Activated CD8-positive, alpha-beta memory T cell treated with anti-CD3 and anti-CD28 coated beads, Interleukin-2, amount 10 ng/mL, durations not matched to agents 7 days and 5 days (primary cell): ENCODE measurements at places on chromosomes 12 and 14. TPM values are rescaled to one million over a fixed set of nuclear protein-coding genes. Genes with fewer than 3 reads are reported as not detected.

DNA sequence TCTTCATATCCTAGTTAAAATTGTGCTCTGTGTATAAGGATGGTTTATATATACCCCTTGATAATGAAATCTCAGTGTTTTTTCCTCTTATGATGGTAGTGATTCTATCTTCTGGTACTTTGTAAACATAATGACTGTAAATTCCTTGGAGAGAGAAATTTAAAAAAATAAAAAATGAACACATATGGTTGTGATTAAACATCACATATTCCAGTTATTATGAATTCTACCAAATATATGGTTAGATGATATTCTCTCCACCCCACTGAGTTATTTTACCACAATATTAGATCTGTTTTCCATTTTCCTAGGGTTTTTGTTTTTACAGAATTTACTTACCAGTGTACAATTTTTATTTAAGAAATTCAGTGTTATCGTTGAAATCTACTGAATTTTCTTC lies 481.9 kb upstream of the NOVA1 start:
- no peaks in the 10 kb centered on the region for H3K4me1 ChIP-seq
- no peak overlapping the region for H3K4me3 ChIP-seq
- H3K36me3 ChIP-seq = no peaks in the 10 kb centered on the region
- H3K27ac ChIP-seq = no peak overlapping the region

DNA sequence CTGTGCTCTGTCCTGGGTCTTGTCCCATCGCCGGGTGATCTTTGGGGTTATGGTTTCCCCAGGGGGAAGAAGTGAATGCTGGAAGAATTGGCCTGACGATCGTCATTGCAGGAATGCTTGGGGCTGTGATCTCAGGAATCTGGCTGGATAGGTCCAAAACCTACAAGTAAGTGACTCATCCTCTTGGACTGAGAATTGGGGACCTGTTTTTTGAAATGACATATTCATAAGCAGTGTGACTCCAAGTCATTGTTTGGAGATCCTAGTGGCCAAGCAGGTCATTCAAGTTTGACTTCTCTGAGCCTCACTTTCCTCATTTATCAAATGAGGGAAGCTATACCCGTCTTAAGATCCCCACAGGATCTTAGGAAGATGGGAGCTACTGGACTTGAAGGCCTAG lies 25.8 kb downstream of the ERG28 start:
- H3K4me1 ChIP-seq = no peaks in the 10 kb centered on the region
- DNase-seq = no peak
- no peak overlapping the region for H3K27ac ChIP-seq
- H3K4me3 ChIP-seq = no peak overlapping the region
- no peaks in the 10 kb centered on the region for H3K36me3 ChIP-seq
- H3K27me3 ChIP-seq = no peaks in the 10 kb centered on the region

ALX1 gene
- total RNA-seq = not detected

DNA sequence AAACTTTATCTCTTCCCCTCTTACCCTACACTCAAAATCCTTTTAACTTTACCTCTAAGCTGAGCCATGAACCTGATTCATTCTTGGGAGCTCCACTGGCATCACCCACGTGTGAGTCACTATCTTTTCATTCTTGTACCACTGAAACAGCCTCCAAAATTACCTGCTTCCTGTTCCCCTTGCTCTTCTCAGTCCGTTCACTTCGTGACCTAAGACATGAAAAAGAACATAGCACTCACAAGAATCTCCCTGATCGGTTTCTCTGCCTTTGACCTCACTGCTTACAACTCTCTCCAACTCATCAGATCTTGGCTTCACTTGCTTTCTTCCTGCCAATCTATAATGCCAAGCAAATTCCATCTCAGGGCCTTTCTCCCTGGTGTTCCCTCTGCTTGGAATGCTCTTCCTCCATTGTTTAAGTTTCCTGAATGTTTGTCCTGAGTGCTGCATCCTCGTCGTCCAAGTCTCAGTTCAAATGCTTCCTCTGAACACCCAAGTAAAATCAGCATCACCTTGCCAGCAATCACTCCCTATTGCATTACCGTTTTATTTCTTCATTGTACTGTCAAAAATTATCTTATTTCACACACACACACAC lies 9.2 kb downstream of the GLIPR1 start:
- no peak overlapping the region for H3K4me3 ChIP-seq
- peak overlapping the region; percentile 69 for H3K27ac ChIP-seq
- no peaks in the 10 kb centered on the region for H3K27me3 ChIP-seq
- peaks cover 50% of the 10 kb centered on the region for H3K4me1 ChIP-seq

DNA sequence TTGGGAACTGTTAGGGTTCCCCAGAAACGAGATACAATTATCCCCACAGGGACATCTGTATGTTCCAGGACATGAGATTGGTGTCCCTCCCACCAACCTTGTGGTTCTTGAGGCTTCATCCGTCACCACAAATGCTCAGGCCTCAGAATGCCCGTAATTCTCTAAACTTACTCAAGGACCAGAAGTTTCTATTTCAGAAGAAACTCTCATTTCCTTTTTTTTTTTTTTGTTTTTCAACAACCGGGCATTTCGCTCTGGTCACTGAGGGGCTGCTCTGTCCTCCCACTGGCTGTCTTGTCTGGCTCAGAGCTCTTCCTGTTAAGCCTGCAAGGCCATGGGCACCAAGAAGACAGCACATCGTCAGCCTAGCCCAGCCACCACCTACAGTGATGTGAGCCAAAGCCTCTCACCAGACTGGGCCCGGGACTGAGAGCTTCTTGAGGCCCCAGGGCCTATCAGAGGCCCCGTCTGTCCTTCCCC lies 36.2 kb downstream of the VDR start:
- H3K36me3 ChIP-seq = peaks cover 38% of the 10 kb centered on the region
- H3K27me3 ChIP-seq = no peaks in the 10 kb centered on the region
- peak overlapping the region; percentile 86 for H3K27ac ChIP-seq
- H3K4me1 ChIP-seq = peaks cover 79% of the 10 kb centered on the region
- DNase-seq = no peak
- no peak overlapping the region for H3K4me3 ChIP-seq

- no peak for DNase-seq
- H3K36me3 ChIP-seq = no peaks in the 10 kb centered on the region
- H3K27me3 ChIP-seq = no peaks in the 10 kb centered on the region
- no peaks in the 10 kb centered on the region for H3K4me1 ChIP-seq
Measured at GRCh38 chr14:25537846-25538455, 488.0 kb upstream of the STXBP6 start.

- peaks cover 24% of the 10 kb centered on the region for H3K4me1 ChIP-seq
Measured at GRCh38 chr14:22739423-22739822, 27.1 kb upstream of the OXA1L start.

DHH gene
- total RNA-seq = 0.15 TPM

CLEC4D gene
- not detected for total RNA-seq

- no peak overlapping the region for H3K4me3 ChIP-seq
- DNase-seq = no peak
- no peak overlapping the region for H3K27ac ChIP-seq
- H3K36me3 ChIP-seq = peaks cover 1% of the 10 kb centered on the region
Measured at GRCh38 chr12:108721824-108722223, 9.5 kb downstream of the CORO1C start.

B3GNT4 gene
- 0.19 TPM for total RNA-seq

DNA sequence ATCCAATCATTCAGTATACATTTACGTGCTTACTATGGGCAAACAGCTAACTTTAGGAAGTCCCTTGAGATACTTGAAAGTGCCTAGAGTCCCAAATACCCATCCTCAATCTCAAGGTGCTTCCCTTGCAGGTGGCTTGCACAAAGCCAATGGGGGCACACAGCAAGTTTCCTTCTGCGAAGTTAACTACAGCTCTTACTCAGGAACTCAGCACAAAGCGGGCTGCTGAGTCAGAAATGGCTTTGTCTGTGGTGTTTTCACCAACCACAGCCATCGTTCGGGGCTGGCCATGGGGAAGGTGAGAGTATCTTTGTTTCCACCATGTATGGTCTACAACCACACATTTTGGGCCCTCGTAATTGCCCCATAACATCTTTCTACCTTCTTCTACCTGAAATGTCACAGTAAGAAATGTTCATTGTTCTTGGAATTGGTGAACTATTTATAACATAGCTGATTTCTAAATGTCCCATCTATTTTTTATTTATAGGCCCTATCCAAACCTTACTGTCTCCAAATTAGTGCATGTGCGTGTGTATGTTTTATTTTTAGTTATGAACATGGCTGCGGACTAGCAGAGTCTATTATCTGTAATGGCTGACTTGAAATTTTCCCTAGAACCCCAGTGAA lies 13.9 kb downstream of the MFAP5 start:
- no peaks in the 10 kb centered on the region for H3K36me3 ChIP-seq
- H3K27ac ChIP-seq = peak overlapping the region; percentile 48
- no peak overlapping the region for H3K4me3 ChIP-seq
- peaks cover 41% of the 10 kb centered on the region for H3K4me1 ChIP-seq
- peaks cover 84% of the 10 kb centered on the region for H3K27me3 ChIP-seq
- peak; percentile 91 for DNase-seq

- peaks cover 15% of the 10 kb centered on the region for H3K4me1 ChIP-seq
- H3K4me3 ChIP-seq = no peak overlapping the region
- DNase-seq = no peak
- H3K36me3 ChIP-seq = peaks cover 13% of the 10 kb centered on the region
Measured at GRCh38 chr14:35257809-35258208, 34.4 kb upstream of the PSMA6 start.

DNA sequence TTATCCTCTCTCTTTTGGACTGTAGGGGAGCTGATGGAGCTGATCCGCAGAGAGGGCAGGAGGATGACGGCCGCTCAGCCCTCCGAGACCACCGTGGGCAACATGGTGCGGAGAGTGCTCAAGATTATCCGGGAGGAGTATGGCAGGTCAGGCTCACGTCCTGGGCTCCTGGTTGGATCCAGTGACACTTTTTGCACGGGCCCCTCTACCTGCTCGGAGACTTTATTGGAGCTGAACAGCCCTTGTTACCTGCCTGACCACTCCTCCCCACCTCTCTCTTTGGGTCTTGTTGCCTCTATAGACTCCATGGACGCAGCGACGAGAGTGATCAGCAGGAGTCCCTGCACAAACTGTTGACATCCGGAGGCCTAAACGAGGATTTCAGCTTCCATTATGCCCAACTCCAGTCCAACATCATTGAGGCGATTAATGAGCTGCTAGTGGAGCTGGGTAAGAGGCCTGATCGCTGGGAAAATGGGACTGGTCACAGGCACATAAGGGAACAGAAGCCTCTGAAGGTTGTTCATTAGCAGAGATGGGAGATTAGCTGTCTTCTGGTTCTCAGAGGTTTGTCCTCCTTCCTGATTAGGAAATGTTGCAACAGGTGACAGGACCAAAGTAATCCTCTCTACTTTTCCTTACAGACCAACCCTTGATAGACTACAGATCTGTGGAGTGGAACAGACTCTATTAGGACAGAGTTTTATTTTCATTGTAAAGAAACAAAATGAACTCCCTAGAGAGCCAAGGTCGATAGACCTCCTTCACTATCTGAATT lies 718 bp downstream of the EIF2B2 start:
- DNase-seq = no peak
- H3K27me3 ChIP-seq = no peaks in the 10 kb centered on the region
- peaks cover 38% of the 10 kb centered on the region for H3K4me1 ChIP-seq
- H3K36me3 ChIP-seq = peaks cover 45% of the 10 kb centered on the region
- peak overlapping the region; percentile 95 for H3K4me3 ChIP-seq
